Activated naive CD4-positive, alpha-beta T cell (primary cell): ENCODE measurements at places on chromosomes 1 and 21.

GRCh38 chr1:167083066-167083665 is 7.0 kb downstream of the GPA33 start:
- no peak for DNase-seq

DNA sequence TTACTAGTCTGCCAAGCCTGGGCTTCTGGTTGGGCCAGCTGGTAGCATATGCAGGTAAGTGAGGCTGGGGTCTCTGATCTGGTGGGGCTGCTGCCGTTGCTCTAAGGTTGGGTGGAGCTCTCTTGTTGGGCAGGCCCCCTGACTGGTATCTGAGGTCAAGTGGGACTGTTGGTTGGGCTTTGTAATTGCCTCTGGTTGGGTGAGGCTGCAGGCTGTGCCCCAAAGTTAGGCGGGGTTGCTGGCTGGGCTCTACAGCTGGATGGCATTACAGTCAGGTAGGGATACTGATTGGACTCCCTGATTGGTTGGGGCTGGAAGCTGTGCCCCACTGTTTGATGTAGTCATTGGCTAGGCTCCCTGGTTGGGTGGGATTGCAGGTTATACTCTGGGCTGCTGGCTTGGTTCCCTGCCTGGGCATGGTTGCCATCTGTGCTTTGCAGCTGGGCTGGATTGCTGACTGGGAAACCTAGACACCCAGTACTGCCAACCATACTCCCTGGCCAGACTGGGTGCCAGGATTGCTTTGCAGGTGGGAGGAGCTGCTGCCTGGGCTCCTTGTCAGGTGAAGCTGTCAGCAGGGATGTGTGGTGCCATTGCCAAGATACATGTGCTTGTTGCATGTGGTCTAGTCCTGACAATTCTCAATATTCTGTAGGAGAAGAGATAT is 130.5 kb downstream of the RABGAP1L start:
- DNase-seq: no peak

- no peak for DNase-seq
Measured at GRCh38 chr1:193335806-193336428, 149.5 kb upstream of the B3GALT2 start.

DNA sequence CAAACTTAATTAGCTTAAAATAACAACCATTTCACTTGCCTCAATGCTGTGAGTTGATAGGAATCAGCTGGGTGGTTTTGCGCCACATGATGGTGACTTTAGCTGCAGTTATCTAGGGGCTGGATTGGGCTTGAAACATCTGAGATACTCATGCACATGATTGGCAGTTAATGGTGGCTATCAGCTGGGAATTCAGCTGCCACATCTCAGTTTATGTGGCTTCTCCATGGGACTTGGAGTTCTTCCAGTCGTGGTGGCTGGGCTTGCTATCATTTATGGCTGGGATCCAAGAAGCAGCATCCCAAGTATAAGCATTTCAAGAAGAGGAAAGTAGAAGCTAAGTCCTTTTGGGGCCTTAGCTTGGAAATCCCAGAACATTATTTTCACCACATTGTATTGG is 36.4 kb downstream of the PDC start:
- DNase-seq: no peak

DNA sequence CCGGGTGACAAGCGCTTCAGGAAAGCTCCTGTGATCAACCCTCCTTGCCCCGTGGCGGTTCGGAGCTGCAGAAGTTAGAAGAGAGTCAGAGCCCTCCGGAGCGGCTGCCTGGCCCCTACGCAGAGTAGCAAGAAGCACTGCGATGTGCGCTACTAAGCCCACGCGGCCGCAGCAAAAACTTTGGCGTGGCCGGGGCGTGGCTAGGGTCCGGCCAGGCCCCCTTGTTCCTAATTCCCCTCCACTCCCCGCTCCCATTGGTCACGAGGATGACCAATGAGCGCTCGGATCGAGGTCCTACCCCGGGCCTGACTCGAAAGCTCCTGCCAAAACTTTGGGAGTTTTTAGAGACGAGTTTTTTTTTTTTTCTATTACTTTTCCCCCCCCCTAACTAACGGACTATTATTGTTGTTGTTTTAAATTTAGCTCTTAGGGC is at the start of gene HLX:
TSS of gene HLX (plus strand) at position 368 of the 433 bp plus-strand sequence. CDS start 415 bp downstream, outside the sequence.
- no peak for DNase-seq

- no peak for DNase-seq
Measured at GRCh38 chr1:204294357-204294756, 65.4 kb downstream of the PLEKHA6 start.

DNA sequence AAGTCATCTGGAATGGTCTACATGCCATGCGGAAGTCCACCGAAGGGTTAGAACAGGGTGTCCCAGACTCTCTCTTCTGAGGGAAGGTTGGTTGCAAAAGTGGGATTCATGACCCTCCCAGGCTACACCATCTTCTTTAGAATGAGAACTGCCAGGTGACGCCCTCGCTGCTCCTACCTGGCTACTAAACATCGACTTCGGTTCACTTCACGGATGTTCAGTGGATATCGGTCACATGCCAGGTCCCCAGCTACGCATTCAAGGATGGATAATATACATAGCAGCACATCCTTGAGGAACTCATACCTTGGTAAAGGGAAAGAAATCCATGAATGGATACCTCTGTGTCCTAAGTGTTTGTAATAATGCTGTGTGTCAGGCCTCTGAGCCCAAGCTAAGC is 3.3 kb upstream of the OPTC start:
- no peak for DNase-seq

- DNase-seq: no peak
Measured at GRCh38 chr1:218852527-218852926, 321.2 kb upstream of the LYPLAL1 start.

DNA sequence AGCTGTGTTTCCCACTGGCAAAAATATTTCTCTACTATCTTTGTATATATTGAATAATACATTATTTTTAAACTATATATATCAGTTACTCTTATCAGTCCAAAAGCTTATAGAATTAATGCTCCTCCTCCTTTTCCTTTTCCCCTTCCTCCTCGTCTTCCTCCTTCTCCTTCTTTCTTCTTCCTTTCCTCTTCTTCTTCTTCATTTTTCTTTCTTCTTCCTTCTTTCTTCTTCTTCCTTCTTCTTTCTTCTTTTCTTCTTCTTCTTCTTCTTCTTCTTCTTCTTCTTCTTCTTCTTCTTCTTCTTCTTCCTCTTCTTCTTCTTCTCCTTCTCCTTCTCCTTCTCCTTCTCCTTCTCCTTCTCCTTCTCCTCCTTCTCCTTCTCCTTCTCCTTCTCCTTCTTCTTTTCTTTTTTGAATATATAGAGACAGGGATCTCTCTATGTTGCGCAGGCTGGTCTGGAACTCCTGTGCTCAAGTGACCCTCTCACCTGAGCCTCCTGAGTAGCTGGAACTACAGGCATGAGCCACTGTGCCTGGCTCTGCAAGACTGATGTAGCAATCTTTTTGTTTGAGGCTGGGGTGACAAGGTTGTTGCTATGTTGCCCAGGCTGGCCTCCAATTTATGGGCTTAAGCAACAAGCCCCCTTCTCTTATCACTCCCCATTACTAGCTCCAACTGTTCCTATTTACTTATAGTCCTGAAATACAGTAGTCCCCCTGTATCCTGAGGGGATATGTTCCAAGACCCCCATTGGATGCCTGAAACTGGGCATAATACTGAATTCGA is 47.4 kb downstream of the MAGI3 start:
- no peak for DNase-seq

DNA sequence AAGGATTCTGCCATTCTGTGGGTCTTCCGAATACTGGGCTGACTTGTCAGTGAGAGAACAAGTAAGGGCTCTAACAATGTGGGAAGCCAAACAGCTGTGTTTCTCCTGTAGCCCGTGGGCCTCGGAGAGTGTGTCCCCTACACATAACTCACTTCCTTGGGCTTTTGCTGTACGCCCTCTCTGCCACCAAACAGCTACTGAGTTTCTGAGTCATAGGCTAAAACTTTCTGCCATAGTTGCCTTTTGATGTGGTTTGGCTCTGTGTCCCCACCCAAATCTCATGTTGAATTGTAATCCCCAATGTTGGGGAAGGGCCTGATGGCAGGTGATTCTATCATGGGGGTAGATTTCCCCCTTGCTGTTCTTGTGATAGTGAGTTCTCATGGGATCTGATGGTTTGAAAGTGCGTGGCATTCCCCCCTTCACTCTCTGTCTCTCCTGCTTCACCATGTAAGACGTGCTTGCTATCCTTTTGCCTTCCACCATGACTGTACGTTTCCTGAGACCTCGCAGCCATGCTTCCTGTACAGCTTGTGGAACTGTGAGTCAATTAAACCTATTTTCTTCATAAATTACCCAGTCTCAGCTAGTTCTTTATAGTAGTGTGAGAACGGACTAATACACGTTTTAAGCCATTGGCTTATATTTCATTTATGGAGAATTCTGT is 194.8 kb upstream of the HMCN1 start:
- no peak for DNase-seq

- no peak for DNase-seq
Measured at GRCh38 chr1:17112496-17113236, 6.6 kb downstream of the PADI2 start.

GRCh38 chr1:210866532-210866931 is 267.4 kb downstream of the KCNH1 start:
- DNase-seq: no peak

DNA sequence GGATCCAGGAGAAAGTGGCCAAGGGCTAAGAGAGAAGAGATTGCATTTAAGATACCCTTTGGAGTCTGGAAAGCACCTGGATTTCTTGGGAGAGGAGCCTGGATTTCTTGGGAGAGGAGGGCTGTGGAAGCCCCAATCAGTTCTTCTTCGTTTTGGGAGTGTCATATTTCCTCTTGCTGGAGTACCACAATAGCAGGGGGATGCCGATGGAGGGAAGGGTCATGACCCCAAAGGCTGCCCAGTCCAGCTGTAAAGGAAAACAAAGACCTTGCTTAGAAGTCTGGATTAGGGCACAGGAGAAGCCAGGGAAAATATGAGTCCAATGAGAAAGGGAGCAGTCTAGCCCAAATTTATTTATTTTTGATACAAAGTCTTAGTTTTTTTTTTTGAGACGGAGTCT is 11.3 kb downstream of the SSR2 start:
- DNase-seq: no peak

DNA sequence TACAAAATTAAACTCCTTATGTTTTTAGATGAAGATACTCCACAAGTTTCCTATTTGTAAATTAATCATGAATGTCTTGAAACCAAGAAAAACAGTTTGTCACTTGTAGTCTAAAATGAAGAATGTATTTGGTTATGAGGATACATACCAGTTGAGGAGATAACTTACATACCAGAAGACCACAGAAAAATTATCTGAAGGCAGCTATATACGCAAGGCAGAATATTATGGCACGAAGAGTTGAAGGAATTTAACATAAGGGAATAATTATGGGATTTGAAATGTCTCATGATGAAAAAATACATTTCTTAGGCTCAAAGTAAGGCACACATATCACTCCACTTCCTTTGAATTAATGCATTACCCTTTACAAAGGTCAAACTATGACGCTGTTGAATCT is 73.3 kb downstream of the IFI44 start:
- no peak for DNase-seq
